Renal pelvis (tissue), 12 donors: ENCODE measurements at places on chromosomes 11 and 22.

- no peak for DNase-seq
Measured at GRCh38 chr11:116454020-116454645, 318.7 kb downstream of the BUD13 start.

DNA sequence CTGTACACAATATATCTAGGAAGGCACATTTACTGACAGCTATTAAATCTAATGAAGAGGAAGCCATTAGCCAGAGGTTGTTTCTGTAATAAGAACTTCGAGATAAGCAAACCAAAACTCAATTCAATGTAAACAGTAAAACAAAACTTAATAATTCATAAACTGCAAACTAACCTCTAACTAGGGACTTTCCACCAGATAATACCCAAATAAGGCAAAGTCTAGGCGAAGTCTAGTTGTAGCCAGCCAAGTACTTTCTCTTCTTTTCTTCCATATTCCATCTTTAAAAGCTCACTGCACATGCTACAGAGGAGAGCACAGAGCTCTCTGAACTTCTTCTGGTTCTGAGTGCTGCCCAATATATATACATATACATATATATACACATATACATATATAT is 229.9 kb upstream of the ANO5 start:
- DNase-seq: no peak

GRCh38 chr11:124725719-124726105 is 14.0 kb upstream of the NRGN start:
- no peak for DNase-seq

- DNase-seq: no peak
Measured at GRCh38 chr22:22750335-22751042, 106.1 kb downstream of the GGTLC2 start.

DNA sequence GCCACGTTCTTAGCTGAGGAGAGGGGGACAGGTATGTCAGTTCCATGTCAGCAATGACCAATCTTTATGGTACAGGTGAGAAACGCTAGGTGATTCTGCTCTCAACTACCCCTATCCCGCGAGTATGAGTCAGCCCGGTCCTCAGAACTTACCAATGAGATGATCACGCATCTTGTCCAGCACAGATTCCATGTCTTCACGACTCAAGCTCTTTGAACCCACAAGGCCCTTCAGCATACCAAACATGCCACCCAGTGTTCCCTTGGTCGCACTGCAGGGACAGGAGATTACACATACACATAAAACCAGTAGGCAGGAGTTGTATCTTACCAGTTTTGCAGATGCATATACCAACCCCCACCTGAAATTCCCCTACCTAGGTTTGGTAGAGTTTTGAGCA is 2.9 kb downstream of the SRPRA start:
- DNase-seq: no peak

DNA sequence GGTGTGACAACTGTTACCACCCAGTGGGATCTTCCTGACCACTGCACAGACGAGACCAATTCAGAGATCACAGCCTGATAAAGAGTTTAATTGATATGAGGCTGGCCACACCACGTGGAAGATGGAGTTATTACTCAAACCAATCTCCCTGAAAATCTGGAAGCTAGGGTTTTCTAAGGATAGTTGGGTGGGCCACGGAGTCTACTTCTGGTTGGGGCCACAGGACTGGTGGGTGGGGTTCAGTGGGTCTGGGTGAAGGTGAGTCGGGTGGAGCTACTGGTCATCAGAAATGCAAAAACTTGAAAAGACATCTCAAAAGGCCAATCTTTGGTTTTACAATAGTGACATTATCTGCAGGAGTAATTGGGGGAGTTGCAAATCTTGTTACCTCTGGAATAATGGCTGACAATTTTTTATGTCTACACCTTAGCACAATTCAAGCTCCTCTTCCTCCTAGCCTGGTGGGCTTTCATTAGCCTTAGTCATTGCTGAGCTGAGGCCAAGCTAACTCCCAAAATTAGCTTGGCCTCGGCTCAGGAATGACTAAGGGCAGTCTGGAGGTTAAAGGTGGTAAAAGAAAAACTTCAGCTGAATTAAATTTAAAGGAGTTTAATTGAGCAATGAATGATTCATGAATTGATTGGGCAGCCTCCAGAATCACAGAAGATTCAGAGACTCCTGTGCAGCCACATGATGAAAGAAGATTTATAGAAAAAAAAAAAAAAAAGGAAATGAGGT is 13.1 kb downstream of the C11orf96 start:
- no peak for DNase-seq

DNA sequence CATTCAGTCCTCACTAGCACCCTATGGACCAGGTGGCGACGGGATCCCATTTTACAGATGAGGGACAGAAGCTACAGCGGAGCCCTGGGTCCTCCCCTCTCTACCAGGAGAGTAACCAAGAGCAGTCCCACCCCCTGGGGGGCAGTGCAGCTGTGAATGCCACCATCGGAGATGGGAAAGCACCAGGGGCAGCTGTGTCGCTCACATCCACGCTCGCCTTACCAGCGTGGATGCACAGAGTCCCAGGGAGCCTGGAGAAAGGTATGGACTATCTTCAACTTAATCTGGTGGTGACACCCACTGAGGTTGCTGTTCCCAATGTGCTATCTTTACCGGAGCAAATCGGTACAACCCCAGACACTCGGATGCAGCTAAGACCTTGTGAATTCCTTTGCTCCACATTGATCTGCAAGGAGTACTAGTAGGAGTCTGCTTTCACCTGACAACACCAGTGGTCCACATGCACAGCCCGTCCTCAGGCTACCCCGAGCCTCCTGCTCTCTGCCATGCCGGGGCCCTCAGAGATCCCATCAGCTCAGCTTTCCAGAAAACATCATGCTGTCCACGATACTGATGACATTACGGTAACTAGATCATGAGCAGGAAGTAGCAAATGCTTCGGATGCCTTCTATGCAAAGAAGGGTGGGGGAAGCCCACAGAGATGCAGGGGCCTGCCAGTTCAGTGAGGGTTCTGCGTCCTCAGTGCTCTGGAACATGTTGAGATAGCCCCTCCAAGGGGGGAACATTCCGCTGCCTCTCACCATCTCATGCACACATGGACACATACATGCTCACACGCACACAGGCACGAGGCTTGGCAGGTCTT is 126.0 kb downstream of the CTTN start:
- no peak for DNase-seq

GRCh38 chr11:102793677-102794290 is 4.2 kb downstream of the MMP1 start:
- DNase-seq: no peak

GRCh38 chr22:46071451-46072109 is 78.7 kb upstream of the PPARA start:
- peak; percentile 91 for DNase-seq

GRCh38 chr22:46050916-46051614 is 74.1 kb upstream of the WNT7B start:
- no peak for DNase-seq

DNA sequence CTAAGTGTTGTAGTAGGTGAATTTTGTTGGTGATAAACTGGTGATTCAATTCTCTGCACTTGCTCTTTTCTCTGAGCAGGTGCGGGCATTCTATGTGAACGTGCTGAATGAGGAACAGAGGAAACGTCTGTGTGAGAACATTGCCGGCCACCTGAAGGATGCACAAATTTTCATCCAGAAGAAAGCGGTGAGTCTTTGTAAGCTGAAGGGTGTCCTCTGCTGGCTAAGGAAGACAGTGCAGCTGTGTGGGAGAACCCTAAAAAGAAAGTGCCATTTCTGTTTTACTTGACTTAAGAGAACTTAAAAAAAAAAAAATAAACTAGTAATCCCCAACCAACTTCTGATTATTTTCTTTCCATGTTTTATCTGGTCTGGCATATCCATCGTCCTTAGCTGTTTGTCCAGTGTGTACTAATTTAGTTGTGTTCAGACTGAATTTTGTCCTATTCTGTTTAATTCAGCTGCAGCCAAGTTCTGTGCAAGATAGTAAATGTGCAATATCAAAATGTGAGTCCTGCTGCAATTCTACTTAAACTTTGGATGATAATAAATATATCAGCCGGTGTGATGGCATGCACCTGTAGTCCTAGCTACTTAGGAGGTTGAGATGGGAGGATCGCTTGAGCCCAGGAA is 29.6 kb downstream of the CAT start:
- DNase-seq: no peak

GRCh38 chr11:37647767-37648166 is 1049.7 kb upstream of the RAG2 start:
- DNase-seq: no peak

GRCh38 chr22:20015971-20016733 is 471 bp downstream of the ARVCF start:
- DNase-seq: no peak

DNA sequence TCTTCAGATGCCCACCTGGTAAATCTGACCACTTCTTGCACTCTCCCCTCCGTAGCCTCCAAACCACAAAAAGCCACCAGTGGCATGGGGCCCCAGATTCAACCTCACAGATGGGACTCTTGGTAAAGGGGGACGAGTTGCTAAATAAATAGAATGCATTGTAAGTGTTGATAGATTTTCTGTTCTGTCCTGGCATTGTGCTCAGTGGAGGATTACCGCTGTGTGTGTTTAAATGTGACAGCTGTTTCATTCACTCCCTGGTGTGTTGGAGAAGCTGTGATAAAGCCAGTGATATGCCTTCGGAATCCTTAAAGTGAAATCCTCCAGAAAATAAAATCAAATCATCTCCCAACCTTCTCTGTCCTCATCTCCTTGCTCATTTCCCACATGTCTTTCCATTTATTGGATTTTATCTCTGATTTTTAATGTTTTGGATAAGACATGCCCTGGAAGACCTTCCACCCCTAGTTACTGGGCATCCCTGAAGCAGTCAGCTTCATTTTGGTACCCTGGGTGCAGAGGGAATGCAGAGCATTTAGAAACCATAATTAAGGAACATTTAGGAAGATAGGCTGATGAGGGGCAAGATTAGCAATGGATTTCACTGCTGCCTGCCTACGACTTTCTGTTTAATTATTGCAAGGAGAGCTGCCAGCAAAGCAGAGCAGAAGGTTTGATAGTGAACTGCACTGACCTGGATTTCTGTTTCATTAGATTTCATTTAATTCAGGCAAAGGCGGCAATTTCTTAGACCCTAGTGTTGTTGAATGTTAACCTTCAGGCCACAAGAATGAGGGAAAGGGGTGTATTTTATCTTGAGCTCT is 460.9 kb upstream of the KIRREL3 start:
- no peak for DNase-seq

DNA sequence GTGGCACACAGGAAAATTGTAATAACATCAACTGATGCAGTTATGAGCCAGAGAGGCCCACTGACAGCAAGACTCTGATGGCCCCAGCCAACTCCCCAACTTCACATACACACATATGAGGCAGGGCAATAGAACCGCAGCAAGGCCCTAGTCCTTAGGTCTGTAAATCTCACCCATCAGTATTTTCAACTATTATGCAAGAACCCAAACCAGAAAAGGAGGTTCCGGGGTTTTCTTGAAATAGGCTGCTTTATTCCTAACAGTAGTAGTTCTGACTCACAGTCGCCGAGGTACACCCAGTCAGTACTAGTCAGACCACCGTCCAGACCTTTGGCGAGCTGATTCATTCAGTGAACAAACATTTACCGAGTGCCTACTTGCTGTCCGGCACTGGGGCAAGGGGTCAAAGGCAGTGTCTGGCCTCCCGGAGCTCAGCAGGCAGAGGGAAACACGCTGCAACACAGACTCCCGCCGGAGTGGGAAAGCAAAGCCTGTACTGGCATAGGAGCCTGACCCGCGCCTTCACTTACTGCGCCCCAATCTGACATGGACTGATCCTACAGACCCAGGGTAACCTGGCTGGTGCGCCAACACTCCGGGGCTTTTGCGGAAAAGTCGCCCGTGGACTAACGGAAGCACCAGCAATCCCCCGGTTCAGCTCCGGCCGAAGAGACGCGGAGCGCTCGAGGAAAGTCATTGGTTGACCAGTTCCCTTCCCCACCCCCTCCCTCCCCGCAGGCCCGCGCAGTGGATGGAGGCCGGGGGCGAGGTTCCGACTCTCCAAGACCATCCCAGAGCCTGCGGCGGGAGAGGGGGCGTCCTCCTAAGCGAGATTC is 1.3 kb downstream of the PLEKHA7 start:
- DNase-seq: peak; percentile 48

- DNase-seq: peak; percentile 58
Measured at GRCh38 chr22:23856721-23857605, 712 bp upstream of the SLC2A11 start.

DNA sequence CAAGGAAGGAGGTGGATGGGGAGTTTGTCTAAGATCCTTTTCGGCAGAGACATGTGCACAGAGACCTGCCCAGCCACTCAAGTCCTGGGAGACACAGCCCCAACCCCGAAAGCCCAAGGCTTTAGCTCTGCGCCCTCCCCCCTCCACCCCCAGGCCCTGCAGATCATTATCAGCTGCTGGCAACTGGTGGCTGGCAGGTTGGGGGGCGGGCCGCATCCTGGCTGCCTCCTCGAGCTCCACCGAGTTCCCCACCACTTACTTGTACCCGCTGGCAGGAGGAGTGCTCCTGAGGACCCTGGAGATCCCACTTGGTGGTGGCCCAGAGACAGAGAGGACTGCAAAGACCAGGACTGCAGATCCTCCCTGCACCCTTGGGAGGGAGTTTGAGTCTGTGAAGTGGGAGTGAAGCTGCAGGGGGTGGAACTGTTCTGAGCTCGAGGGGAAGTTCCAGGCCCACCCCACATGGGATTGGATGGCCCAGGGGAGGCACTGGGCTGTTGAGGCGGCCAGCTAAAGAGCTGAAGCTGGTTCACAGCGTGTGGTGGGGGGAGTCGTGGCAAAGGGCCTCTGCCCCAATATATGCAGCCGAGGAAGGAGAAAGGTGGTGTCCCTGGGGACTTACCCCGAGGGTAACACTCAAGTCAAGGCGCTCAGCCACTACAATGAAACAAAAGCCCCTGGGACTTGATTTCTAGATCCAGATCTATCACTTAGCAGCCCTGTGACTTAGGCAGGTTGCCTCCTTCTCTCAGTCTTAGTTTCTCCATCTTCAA is 19.9 kb upstream of the CCDC86 start:
- DNase-seq: no peak

GRCh38 chr22:22703715-22704114 is 59.3 kb downstream of the GGTLC2 start:
- DNase-seq: no peak

GRCh38 chr11:8337130-8337795 is 73.6 kb upstream of the LMO1 start:
- no peak for DNase-seq

GRCh38 chr22:38733329-38733723 is 22.5 kb downstream of the SUN2 start:
- no peak for DNase-seq

DNA sequence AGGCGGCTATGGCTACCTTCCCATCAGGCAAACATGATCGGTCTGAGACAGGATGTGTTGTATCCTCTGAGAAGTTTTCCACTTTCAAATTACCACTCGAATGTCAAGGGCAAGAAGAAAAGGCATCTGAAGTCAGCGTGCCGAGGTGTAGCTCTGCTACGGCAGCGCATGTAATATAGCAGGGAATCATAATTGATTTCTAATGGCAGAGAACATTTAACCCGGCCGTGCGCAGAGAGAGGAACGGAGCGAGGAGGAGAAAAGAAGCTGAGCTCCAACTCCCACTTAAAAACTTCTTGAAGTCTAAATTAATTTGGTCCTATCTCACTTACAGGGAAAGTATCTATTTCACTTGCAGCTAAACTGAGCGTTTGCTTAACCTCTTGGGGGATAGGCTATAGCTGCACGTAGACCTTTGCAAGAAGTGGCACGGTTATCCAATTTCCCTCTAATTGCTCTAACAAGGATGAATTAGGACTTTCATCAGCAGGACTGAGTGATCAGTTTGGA is 137.3 kb upstream of the KIRREL3 start:
- DNase-seq: peak; percentile 60
